ENCODE measurements at places on chromosomes 11 and 22. TPM values are rescaled to one million over a fixed set of nuclear protein-coding genes. Genes with fewer than 3 reads are reported as not detected.

Gene OR10D3
- total RNA-seq: not detected

Gene NRXN2
- total RNA-seq: 0.51 TPM

DNA sequence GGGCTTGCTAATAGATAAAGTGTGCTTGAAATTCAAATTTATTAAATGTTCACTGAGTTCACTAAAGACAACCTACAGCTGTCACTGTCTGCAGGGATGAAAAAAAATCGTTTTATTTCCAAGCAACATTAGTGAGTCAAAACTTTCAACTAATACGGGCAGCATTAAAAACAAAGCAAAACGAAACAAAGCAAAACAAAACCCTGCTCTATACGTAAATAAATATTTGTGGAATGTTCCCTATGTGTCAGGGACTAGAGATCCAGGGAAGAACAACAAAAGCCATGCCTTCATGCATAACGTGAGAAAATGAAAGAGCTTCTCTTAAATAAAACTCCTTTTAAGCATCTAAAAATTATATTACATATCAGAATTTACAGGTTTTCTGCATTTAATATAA, 553 bp downstream of the NAALAD2 start:
- H3K27me3 ChIP-seq: peaks cover 13% of the 10 kb centered on the region
- peak; percentile 26 for DNase-seq
- 0 out of 2 replicates have a peak, but pooled peaks cover 8% of the 10 kb centered on the region for H3K4me1 ChIP-seq
- H3K4me3 ChIP-seq: peak overlapping the region; percentile 86
- H3K27ac ChIP-seq: no peak overlapping the region
- no peaks in the 10 kb centered on the region for H3K36me3 ChIP-seq

DNA sequence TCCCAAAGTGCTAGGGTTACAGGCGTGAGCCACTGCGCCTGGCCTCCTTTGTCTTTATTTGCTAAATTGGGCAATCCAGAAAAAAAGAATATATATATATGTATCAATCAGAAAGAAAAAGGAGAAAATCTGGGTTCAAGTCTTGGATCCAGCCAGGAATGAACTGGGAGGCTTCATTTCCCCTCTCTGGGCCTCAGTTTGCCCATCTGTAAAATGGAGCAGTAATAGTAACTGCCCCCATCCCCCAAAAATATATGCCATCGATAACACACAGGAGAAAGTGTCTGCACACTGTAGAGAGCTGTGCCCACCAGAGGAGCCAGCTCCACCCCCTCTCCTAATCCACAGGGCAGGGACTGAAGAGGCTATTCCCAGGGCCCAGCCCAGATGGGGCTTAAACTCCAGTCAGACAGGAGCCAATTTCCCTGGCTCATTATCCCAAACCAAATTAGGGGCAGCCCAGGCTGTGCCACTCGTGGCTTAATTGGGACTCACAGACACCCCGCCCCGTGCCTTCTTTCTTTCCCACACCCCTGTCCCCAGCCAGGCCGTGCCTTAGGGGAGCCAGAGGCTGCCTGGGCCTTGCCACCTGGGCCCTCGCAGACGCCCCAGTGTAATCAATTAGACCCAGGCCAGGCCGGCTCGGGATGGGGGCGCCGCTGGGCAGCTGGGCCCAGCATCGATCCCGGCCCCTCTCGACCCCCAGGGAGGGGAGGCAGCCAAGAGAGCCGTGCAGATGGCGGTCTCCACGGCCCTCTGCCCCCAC, 171.5 kb downstream of the MN1 start:
- H3K4me3 ChIP-seq: no peak overlapping the region
- no peaks in the 10 kb centered on the region for H3K4me1 ChIP-seq
- DNase-seq: no peak

Gene MRE11
- total RNA-seq: 15.6 TPM

DNA sequence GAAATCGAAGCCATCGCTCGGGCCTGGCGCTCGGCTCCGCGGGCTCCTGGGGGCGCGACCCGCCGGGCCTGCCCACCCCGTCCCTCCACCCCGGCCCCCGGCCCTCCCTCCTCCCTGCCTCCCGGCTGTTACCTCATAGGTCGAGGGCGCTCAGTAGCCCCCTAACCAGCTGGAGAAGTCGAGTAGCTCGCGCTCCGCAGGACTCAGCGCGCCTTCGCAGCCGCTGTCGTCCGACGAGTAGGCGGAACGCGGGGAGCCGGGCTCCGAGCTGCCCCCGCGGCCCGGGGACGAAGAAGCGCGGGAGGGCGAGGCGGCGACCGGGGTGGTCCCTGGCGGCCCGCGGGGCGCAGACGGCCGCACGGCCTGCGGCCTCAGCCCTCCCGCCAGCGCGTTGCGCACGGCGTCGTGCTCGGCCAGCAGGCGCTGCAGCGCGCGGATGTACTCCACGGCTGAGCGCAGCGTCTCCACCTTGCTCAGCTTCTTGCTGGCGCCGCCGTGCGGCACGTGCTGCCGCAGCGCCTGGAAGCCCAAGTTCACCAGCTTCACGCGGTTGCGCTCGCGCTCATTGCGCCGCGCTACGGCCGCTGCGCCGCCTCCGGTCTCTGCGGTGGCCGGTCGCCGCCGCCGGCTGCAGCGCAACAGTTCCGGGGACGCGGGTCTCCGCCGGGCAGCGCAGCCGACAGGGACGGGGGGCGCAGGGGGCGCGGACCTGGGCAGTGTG, 627 bp downstream of the ASCL2 start:
- peaks cover 48% of the 10 kb centered on the region for H3K27me3 ChIP-seq
- H3K36me3 ChIP-seq: no peaks in the 10 kb centered on the region
- H3K27ac ChIP-seq: no peak overlapping the region
- H3K4me3 ChIP-seq: no peak overlapping the region
- DNase-seq: peak; percentile 63

DNA sequence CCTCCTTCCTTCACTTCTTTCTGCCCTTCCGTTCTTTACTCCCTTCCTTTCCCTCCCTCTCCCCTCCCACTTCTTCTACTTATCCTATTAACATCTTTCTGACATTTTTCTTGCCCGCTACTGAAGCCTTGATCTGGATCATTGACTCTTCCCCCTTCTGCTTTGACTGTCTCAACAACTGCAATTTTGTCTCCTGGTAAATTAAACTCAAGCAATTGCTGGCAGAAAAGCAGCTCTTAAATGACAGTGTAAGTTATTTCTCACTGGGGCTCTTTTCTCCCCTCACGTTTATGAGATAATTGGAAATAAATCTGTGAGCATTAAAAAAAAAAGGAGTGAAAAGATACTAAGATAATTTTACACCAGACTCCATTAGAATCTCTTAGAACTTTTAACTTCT, 120.0 kb downstream of the SLC17A6 start:
- peaks cover 28% of the 10 kb centered on the region for H3K4me1 ChIP-seq
- no peaks in the 10 kb centered on the region for H3K36me3 ChIP-seq
- no peak overlapping the region for H3K4me3 ChIP-seq
- no peak for DNase-seq

Measured in GM23248 (cell line).